GM04504 (cell line): ENCODE measurements at places on chromosomes 3 and 15.

DNA sequence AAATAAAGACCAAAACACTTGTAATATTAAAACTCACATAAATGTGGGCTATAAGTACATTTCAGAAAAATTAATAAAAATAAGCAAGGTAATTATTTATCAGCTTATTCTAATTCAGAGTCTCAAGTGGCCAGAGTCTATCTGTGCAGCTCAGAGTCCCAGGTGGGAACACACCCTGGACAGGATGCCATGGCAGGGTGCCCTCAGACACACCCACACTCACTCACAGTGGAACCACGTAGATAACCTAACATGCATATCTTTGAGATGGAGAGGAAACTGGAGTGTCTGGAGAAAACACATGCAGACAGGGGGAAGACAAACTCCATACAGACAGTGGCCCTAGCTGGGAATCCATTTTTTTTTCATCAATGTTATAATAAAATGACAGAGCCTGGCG is 37.2 kb downstream of the FSIP1 start:
- DNase-seq, result no peak

GRCh38 chr15:72078887-72079286 is 39.1 kb downstream of the MYO9A start:
- no peak for DNase-seq

DNA sequence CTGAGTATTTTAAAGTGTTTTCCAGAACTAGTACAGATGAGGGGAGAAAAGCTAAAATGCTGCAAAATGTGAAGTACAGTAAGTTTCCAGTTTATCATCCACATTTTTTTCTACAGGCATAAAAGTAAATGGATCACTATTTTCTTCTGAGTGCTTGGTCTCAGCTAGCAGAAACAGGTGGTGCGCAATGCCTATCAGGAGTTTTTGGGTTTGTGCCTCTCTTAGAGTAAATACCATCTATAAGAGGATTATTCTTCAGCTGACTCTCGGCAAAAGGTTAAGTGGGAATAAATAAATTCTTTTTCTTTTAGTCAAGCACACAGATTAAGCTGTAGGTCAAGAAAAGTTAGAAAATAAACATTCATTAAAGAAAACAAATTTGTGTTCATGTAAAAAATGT is 1027.7 kb downstream of the PLOD2 start:
- no peak for DNase-seq

DNA sequence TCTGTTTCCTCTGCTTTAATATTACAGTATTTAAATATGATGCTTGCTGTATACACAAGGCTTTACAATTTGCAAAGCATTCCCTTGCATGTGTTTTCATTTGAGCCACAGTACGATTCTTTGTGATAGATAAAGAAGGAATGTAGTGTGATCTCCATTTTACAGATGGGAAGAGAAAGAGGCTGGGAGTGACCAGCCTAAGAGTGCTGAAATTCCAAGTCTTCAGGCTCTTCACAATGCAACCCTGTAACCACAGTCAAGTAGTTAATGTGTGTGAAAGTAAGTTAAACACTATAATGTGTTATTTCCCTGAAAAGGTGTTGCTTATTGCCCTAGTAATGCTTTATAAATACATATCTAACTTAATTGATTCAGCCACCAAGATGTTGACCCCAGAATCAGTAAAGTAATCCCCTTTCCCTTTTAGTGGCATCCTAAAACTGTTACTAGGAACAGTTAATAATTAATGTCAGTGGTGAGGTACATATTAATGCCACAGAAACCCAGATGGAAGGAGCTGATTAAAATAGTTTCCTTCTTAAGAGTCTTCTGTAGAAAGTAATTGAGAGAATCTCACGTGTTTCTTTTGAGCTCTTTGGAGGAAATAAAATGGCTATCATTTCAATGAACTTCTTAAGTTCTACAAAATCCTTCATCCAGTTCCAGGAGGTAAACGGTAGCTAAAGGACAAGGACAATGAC is 110.4 kb downstream of the IL12A start:
- DNase-seq, result no peak

DNA sequence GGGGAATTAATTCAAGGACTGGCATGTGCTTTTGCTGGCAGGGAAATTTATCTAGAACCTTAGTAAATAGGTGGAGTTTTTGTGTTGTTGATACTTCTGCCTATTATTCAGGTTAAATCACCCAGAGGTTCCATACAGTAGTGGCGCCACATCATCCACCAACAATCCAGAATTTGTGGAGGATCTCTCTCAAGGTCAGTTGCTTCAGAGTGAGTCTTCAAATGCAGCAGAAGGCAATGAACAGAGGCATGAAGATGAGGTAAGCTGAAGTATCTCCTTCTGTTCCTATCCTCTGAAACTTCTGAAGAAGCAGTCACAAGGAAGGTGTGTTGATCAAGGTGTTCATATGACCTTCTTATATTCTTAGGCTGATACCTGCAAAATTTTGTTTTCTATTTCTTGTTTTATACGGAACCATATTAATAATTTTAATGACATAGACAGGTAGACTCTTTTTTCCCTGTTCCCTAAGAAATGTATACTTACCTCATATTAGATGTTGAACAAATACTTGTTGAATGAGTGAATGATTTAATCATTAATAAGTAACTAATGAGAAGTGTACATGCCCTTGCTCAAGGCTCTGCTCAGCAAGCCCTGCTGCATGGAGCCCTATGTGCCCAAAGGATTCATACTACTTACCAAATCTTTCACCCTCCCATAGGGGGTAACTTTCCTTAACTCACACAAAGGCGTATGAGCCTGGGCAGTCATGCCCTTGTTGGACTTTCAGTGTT is 43.6 kb downstream of the HMG20A start:
- DNase-seq, result no peak

GRCh38 chr3:23341147-23341838 is 138.2 kb downstream of the UBE2E2 start:
- no peak for DNase-seq

- no peak for DNase-seq
Observed at GRCh38 chr3:13075318-13075717, 2.1 kb upstream of the IQSEC1 start.

DNA sequence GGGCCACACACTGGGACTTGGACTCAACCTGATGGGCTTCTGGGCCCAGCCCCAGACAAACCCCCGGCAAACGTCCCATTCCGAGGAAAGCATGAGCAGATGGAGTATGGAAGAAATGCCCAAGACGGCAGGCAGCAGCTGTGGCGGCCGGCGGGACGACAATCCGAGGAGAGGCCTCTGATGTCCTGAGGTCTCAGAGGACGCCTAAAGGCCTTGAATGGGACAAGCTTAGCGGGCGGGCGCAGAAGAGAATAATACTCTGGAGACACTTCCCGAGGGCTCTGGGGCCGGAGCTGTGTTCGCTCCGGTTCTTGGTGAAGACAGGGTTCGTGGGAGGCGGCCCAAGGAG is 482 bp upstream of the OGG1 start:
- DNase-seq, result no peak

- no peak for DNase-seq
Observed at GRCh38 chr3:31567036-31567435, 34.3 kb downstream of the STT3B start.

DNA sequence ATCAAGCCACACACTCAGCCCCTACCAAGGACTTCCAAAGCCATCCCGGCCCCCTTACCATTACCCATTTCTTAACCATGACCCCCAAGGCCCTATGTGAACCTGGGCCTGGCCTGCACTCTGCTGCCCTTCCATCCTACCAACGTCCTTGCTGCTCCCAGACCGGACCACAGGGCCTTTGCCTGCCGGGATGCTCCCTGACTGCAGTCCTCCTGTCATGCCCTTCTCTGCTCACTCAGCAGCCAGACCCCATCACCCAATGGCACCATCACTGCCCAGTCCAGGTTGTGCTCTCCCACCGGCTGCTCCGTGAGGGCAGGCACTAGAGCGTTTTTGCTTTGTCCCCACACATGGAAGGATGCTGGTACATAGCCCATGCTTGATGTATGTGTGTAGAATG is 73.7 kb downstream of the OCA2 start:
- DNase-seq, result no peak

GRCh38 chr3:104149154-104149553 is 1217.6 kb upstream of the ALCAM start:
- DNase-seq, result no peak

- peak; percentile 60 for DNase-seq
Observed at GRCh38 chr3:69082805-69083204, 1.9 kb upstream of the ARL6IP5 start.

DNA sequence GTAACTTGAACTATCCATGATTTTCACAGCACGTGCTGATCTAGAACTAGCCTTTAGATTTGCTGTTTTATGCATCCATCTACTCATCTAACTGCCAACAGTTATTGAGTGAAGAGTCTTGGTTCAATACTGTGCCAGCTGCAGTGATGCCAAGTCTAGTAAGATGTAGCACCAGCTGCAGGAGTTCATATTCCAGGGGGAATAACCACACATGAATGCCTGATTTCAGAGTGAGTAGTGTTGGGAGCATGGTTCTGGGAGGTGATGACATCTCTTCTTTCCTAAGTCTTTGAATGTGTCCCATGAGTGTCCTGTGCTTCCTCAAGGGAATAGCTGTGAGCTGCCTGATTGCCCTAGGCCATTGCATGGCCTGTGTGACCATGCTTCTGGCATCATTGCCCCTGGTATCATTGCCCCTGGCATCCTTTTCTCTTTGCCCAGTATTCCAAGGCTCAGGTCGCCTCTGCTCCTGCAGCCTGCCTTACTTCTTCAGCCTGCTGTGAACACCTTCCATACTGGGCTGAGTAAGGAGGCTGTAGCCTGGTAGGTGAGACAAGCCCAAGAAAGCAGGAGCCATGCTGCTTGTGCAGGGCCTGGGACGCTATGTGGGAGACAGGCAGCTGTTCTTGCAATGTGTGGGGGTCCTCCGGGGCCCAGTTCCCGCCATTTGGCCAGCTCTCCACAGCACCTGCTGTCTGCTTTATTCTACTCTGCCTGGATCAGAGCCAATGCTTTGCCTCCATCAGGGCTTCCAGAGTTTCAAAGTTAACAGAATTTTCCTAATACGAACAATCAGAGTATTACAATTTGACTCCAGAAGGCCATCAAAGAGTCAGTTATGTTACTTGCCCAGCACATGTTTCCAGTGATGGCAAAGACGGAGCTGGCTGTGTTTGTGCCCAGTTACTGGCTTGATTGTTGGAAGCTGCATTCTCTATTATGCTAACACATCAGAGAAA is 73.2 kb downstream of the CLSTN2 start:
- DNase-seq, result no peak

GRCh38 chr3:48633743-48634142 is 1.5 kb downstream of the SLC26A6 start:
- DNase-seq, result no peak

GRCh38 chr15:77053709-77054108 is 17.2 kb downstream of the TSPAN3 start:
- no peak for DNase-seq

DNA sequence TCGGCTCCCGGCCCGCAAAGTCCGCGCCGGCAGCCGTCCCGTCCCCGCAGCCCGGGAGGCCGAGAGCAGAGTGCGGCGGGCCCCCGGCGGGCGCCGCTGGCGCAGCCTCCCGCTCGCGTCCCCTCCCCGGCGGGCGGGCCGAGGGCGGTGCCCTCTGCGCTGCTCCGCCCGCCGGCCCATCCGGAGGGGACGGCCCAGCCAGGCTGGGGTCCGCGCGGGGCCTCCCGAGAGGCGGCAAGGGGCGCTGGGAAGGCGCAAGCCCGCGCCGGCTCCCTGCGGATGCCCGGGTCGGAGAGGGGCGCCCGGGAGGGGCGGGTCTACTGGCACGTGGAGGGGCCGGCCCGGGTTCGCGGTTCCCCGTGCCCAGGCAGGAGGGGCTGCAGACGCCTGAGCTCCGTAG is at the start of the genes CLCN2 and POLR2H:
CLCN2 (minus strand) TSS at position 74 of the 400 bp plus-strand sequence. CDS start 126 bp downstream, outside the sequence.
POLR2H (plus strand) TSS at position 179 of the 400 bp plus-strand sequence. CDS start 1,783 bp downstream, outside the sequence.
- DNase-seq, result no peak

DNA sequence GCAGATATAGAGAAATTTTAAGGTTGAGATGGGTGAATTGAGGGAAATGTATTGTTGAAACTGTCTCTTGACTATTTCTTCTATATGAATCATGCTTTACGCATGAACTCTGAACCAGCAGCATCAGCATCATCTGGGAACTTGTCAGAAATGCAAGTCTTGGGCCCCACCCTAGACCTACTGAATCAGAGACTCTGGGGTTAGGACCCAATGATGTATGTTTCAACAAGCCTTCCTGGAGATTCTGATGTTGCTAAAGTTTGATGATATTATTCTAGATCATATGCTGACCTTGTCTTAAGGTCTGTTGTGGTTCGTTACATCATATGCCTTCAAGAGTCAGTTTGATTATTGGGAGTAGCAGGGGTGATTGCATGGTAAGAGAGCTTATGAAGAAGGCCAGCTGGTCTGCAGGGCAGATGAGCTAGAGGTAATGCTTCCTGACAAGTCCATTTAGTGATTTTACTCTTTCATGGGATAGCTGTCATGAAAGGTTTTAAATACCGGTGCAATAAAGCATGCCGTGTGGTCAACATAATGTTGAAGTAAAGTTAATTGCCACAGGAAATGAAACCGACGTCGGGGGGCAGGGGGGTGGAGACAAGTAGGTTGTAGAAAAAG is 152.4 kb upstream of the MRPL3 start:
- no peak for DNase-seq

GRCh38 chr3:64365877-64366276 is 140.6 kb upstream of the PRICKLE2 start:
- DNase-seq, result no peak

GRCh38 chr15:60362321-60363086 is 35.3 kb downstream of the ANXA2 start:
- DNase-seq, result peak; percentile 78

GRCh38 chr15:100227781-100228180 is 114.0 kb downstream of the ADAMTS17 start:
- no peak for DNase-seq

DNA sequence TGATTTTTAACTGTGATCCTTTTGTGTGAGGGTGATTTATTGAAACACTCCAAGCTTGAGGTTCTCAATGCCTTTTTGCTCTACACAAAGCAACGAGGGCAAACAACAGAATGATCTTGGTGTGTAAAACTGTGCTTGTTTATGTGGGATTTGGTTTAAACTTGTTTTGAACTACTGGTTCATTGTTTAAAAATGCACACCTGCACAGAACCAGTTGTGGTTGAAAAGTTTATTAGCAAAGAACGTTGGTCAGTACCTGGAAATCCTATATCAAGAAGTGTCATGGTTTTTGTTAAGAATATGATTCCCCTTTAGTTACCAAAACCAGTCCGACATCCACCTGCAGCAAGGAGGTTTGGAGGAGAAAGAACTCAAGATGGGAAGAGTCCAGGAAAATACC is 239.4 kb downstream of the WNT5A start:
- no peak for DNase-seq

- no peak for DNase-seq
Observed at GRCh38 chr3:36220173-36220572, 160.1 kb upstream of the STAC start.

DNA sequence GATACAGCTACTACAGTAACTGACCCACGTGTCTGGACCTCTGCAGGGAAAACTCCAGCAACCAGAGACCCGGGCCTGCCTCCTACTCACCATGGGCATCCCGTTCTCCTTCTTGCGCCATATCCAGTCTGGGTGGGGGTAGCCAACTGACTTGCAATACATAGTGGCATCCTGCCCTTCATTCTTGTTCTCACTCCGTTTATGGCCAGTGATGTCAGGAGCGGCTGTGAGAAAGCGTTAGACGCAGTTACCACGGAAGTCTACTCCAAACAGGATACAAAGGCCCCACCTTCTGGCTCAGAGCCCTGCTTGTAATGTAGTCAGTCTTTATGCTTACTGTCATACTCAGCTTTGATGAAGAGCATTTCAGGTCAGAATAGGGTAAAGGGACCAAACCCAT is 59.6 kb downstream of the NPTN start:
- DNase-seq, result no peak

GRCh38 chr15:26443321-26443720 is 329.5 kb downstream of the GABRB3 start:
- no peak for DNase-seq
